ENCODE measurements at places on chromosomes 3 and 15. TPM values are rescaled to one million over a fixed set of nuclear protein-coding genes. Genes with fewer than 3 reads are reported as not detected.

The TGM5 gene
- 0.22 TPM for total RNA-seq

The GTF2A2 gene
- total RNA-seq, result 31.5 TPM

The MYO5C gene
- total RNA-seq, result 1.2 TPM

The RAB7A gene
- 116 TPM for total RNA-seq

The SLC6A20 gene
- not detected for total RNA-seq

The SAMD7 gene
- not detected for total RNA-seq

The FAM162A gene
- total RNA-seq, result 23.8 TPM

The NEK10 gene
- total RNA-seq, result 50.3 TPM

The CDHR4 gene
- total RNA-seq, result 0.13 TPM

The CPEB1 gene
- 36.4 TPM for total RNA-seq

The PRR20G gene
- not detected for total RNA-seq

The FEZF2 gene
- not detected for total RNA-seq

The ACKR4 gene
- 5.3 TPM for total RNA-seq

The PXK gene
- total RNA-seq, result 69.4 TPM

The TMCO5A gene
- not detected for total RNA-seq

The SCN5A gene
- total RNA-seq, result under 0.01 TPM

The SERINC4 gene
- total RNA-seq, result not detected

The SOX14 gene
- not detected for total RNA-seq

The WNT5A gene
- total RNA-seq, result 141 TPM

The EOGT gene
- total RNA-seq, result 67.2 TPM

The SKIC8 gene
- total RNA-seq, result 47.2 TPM

The GPR171 gene
- total RNA-seq, result not detected

The PFKFB4 gene
- total RNA-seq, result 13.3 TPM

The KNG1 gene
- not detected for total RNA-seq

The PLA2G4F gene
- total RNA-seq, result not detected

The OR5AC2 gene
- total RNA-seq, result not detected

The ZNF197 gene
- total RNA-seq, result 21.6 TPM

The SAMMSON gene
- total RNA-seq, result not detected

The LMAN1L gene
- total RNA-seq, result not detected

The AP3B2 gene
- 1.4 TPM for total RNA-seq

The TNFSF10 gene
- total RNA-seq, result 4.3 TPM

The MTFMT gene
- 23.1 TPM for total RNA-seq

The CSK gene
- 19.9 TPM for total RNA-seq

The ATP8B4 gene
- 9.8 TPM for total RNA-seq

The B3GALNT1 gene
- 34.0 TPM for total RNA-seq

The VGLL3 gene
- 15.7 TPM for total RNA-seq

The SLC12A8 gene
- total RNA-seq, result 1.6 TPM
